ENCODE measurements at places on chromosomes 1 and 21. TPM values are rescaled to one million over a fixed set of nuclear protein-coding genes. Genes with fewer than 3 reads are reported as not detected.

The CELSR2 gene
- total RNA-seq, result 0.43 TPM

DNA sequence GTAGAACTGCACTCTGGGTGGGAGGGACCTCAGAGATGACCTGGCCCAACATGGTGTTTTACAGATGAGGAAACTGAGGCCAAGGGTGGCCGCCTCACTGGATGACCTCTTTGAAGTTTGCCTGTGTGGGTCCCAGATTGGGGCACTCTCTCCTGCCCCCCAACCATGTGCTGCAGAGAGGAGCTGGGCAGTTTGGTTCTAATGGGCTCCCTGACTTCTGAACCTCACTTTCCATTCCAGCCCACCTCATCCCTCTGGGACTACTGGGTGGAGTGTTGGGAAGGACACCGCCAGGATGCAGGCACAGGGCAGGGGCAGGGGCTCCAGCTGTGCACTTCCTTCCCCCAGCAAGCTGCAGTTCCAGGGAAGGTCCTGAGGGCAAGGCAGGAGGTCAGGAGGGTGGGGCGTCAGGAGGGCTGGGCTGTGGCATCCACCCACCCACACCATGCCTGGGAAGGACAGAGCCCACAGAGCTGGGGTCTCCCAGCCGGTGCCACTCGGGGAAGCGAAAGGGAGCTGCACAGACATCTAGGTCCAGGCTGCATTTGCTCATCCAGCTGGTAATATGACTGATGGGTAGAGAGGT lies 10.3 kb upstream of the EPS8L3 start:
- no peak for DNase-seq

DNA sequence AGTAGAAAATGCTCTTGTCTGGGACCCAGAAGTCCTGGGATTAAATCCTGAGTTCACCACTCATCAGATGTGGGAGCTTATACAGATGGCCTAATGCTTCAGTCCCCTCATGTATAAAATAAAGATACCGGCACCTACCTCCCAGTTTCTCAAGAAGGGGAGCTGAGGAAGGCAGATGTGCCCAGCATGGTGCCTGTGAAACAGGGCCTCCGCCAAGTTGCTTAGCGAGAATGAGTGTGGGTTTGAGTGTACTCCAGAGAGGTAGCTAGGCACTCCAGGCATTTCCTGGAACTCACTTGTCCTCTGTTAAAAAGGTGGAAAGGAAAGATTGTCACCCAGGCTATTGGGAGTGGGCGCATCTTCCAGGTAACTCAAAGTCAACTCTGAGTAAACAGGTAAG lies 37.8 kb downstream of the IER5 start:
- DNase-seq, result no peak

DNA sequence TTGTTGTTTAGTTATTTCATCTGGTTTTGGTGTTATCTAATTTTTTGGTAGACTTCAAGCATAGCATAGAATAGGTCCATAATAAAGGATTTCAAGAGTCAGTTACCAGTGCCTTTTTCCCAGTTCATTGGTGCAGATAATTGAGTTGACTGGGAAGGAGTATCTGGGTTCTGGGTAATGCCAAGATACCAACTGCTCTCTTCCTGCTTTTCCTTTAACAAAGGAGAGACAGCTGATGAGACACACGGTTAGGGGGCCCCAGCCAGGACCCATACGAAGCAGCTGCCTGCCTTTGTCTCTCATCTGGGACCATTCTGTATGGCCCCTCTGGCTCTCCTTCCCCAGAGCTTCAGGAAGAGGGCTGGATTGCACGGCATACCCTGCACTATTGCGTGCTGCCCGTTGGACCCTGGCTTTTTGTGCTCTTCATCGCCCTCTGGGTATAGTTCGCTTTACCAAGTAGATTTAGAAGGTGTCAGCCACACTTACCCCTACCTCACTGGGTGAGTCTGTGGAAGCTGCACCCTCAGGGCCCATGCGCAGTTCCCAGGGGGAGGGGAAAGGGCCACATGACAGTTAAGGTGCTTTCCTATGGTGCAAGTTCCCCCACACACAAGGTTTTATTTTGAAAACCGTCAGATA lies 7.0 kb downstream of the NAV1 start:
- peak; percentile 62 for DNase-seq

The HSD17B7 gene
- total RNA-seq, result 58.2 TPM

The PKNOX1 gene
- total RNA-seq, result 28.1 TPM

The FCRL1 gene
- 109 TPM for total RNA-seq

DNA sequence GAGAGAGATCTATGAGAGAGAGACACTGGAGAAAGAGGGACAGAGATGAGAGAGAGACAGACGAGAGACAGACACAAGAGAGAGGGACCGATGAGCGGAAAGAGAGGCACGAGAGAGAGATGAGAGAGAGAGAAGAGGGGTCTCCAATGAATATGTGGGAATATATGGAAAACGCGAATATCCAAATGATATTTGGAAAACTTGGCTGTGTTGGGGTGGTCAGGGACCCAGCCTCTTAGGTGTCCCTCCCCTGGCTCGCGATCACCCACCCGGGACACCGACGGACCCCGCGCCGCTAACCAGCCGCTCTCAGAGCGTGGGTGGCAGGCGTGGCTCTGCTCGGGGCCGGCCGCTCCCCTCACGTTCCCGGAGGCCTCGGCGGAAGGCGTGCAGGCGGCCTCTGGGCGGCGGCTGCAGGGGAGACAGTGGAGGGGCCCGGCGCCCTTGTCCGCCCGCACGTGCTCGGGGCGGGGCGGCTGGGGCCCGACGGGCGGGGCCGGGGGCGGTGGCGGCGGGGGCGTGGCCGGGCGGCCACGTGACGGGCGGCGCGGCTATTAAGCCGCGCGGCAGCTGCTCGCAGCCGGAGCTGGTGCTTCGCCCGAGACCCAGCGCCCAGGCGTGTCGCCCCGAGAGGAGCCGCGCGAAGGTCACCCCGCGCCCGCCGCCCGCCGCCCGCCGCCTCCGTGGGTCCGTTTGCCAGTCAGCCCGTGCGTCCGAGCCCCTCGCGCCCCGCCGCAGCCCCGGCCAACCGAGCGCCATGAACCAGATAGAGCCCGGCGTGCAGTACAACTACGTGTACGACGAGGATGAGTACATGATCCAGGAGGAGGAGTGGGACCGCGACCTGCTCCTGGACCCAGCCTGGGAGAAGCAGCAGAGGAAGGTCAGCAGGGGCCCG lies at the start of gene ACTN2:
Gene ACTN2, plus strand, starts transcription at position 583 of the 898 bp plus-strand sequence. Its CDS starts 175 bp downstream, at position 758.
- DNase-seq, result no peak

DNA sequence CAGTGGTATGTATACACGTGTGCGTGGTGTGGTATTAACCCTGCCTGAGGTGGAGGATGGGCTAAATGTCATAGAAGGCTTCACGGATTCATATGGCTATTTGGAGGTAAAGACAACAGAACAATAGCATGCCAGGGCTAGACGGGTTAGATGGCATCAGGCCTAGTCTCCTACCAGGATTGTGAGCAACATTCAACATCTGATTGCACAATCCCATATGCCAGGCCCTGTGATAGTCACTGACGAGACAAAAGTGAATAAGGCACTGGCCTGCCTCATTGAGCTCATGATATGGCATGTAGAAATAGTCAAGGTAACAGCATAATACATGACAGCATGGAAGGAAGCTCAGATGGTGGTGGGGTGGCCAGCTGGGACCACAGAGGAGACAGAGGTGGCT lies 167.1 kb upstream of the BEND5 start:
- no peak for DNase-seq

The GPR25 gene
- not detected for total RNA-seq

The FALEC gene
- total RNA-seq, result not detected

- no peak for DNase-seq
Measured at GRCh38 chr1:114666954-114667353, 2.9 kb downstream of the DENND2C start.

The COL8A2 gene
- 0.04 TPM for total RNA-seq

DNA sequence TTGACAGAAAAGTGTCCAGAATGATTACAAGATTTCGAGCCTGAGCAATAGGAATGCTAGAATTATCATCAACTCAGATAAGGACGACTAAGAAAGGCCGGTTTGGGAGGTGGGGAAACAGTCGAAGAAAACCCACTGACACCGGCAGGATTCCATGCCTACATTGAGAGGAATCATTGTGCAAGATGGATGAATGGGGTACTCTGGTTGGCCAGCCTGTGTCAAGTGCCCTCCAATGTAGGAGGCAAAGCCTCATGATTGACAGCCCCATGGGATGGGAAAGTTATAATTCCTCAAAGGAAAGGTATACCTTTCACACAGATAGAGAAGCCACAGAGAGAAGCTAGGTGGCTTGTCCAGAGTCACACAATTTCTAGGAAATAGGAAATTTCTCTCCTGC lies 153.5 kb upstream of the CTTNBP2NL start:
- no peak for DNase-seq

The RTCA gene
- total RNA-seq, result 77.0 TPM

DNA sequence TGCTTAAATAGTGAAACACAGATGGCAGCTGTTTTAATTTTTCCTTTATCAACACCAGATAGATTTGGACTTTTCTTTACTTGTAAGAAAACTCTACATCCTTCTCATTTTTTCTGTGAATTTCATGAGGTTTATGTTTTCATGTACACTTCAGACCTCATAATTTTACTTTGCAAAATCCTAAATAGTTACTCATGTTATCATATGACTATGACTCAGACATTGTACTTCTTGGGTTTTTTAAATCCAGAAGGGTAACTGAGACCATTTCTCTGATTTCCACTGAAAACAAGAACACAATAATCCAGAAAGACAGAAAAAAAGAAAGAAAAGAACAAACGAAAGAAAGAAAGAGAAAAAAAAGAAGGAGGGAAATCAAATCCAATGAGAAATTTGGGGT lies 1021.6 kb downstream of the NCAM2 start:
- no peak for DNase-seq

- no peak for DNase-seq
Measured at GRCh38 chr1:112893288-112894009, 62.5 kb downstream of the SLC16A1 start.

The SLC6A9 gene
- 7.9 TPM for total RNA-seq

DNA sequence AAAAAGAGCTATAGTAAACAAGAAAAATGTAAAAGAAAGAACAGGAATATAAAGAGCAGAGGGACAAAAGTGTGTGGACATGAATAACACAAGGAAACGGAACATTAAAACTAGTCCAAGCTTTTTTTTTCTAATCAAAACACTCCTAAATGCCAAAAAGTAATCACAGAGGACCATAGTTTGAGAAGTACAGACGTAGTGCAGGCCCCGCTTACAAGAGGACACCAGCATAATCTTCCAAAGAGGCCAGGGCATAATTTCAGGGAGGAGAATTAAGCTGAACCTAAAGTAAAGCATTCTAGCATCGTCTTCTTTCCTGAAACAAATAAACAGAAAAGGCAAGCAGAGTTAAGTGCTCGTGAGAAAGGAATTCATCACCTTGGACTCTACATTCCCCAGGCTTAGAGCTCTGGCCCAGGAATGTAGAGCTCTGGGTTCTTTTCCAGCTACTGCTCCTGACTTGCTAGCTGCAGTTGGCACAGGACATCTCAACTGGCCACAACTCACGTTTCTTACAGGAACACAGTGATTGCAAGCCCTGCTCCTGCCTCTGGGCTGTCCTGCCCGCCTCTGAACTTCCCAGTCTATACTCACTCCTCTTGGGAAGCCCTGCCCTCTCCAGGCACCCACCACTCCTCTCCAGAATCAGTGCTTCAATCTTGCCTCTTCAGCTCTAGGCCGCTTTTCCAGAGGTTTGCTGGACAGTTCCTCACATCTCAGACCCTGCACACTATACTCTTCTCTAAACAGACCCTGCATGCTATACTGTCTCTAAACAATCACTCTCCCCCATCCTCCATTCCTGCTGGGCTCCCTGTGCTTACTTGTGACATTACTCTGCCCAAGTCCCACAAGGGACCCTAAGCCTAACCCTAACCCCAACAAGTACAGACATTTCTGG lies 9.8 kb downstream of the RGS8 start:
- no peak for DNase-seq

The KRTAP19-3 gene
- not detected for total RNA-seq

- DNase-seq, result no peak
Measured at GRCh38 chr1:177007437-177008161, 156.9 kb downstream of the ASTN1 start.

The PODN gene
- not detected for total RNA-seq

The G0S2 gene
- 6.9 TPM for total RNA-seq

- DNase-seq, result no peak
Measured at GRCh38 chr1:45753248-45754037, 3.0 kb upstream of the IPP start.

The CELA3B gene
- not detected for total RNA-seq

DNA sequence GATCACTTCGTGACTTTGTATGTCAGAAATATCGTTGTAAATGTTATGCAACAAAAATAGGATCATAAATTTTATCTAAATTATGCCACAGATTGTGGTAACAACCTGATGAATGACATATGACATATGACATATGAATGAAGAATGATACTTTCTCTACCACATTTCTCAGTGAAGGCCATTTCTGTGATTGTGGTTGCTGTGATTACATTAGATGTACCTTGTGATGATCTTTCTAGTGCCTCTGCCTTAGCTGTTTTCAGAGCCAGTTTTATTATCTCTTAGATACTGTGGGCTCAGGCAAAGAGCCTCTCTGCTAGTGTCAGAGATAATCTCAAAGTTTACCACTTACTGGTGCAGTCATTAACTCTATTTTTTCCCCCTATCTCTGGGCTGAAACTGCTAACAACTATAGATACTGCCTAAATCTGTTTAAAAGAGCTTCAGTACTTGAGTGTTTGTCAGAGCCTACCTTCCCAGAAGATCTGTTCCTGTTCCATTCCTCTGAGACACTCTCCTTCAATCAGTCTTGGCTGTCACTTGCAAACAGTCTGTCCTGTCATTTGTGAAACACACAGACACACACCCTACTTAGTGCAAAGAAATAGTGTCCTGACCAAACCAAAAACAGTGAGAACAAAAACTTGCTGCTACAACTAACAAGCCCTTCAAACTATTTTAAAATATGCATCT lies 55.5 kb downstream of the HMCN1 start:
- DNase-seq, result no peak

The ZNF695 gene
- 0.63 TPM for total RNA-seq

DNA sequence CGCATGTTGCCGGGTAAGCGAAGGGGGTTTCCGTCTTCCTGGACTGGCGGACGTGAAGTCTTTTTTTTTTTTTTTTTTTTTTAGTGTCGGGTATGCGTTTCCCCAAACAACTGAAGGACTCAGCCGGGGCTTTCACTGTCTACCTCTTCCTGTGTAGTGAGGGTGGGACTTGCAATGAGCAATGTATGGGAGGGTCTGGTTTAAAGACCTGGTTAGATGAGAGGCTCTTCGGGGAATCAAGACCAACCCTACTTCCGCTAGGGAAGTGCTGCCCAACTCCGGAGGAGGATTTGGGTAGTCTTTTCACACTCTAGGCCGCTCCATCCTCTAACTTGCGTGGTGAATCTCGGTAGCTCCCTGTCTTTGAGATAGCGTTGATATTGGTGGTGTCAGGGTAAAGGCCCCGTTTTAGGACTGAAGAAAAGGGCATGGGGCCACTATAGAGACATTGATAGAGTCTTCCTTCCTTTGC lies 754 bp downstream of the PRRC2C start:
- DNase-seq, result peak; percentile 87

The OR2T2 gene
- not detected for total RNA-seq

GRCh38 chr21:39630827-39631226 lies 18.1 kb downstream of the B3GALT5 start:
- no peak for DNase-seq

DNA sequence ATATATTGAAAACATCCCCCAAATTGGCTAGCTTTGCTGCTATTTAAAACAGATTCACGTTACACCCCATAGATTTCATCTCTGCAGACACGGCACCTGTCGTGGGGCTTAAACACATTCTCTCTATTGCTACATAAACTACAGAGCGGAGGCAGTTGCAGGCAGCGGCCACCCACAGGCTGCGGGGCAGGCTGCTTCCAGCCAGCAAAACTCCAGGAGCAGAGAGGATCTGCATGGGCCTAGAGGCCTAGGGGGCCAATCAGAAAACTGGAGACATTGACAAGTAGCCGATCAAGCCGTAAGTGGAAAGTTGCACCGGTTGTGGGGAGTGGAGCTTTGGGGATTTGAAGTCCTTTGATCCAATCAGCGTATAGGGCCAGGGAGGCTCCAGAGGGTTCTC lies 129.0 kb upstream of the KLHDC7A start:
- DNase-seq, result no peak

The C1orf53 gene
- 4.4 TPM for total RNA-seq
